ENCODE measurements at places on chromosomes 7 and 10.

DNA sequence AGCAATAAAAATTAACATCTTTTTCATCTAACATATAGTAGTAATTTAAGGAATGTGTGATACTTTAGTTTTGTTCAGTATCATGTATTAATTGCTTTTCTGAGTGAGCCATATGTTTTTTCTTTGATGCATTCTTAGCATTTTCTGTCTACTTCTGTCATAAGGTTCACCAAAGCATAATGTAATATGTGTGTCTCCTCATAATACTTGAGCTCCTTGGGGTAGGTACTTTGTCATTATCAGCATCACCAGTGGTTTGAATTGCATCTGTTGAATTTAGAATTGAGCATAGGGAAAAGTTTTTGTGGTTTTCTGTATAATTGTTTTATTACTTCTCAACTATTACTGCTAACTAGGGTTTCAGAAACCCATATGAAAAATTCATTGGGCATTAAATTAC is 26.5 kb downstream of the VPS50 start:
- no peak for DNase-seq

DNA sequence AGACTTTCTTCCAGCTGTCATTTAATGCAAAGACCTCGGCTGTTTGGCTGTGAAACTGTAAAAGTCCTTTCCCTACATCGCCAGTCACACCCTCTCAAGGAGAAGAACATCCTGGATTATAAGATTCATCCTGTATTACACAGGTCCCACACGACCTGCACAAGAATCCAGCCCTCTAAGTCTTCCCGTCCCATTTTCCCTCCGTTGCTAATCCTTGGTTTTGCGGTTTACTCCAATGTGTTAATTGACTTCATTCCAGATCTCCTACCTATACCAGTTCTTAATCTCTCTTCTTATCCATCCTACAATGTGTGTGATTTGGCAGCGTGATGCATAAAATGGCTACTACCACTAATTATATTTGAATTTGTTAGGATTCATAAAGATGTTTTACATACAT is 110.4 kb downstream of the COL28A1 start:
- DNase-seq, result no peak

- no peak for DNase-seq
These were observed 15.9 kb upstream of the FAM171A1 start for GRCh38 chr10:15387021-15387420.

GRCh38 chr10:44516891-44517290 is 132.0 kb upstream of the CXCL12 start:
- DNase-seq, result no peak

- no peak for DNase-seq
These were observed 675.6 kb downstream of the MAGI2 start for GRCh38 chr7:78777829-78778228.

GRCh38 chr10:131577178-131577555 is 265.6 kb upstream of the TCERG1L start:
- DNase-seq, result peak; percentile 1

Measured in activated CD8-positive, alpha-beta T cell treated with anti-CD3 and anti-CD28 coated beads, Interleukin-2, amount 10 ng/mL, durations not matched to agents 7 days and 5 days (primary cell).